Fibroblast of villous mesenchyme (primary cell): ENCODE measurements at places on chromosomes 4 and X. TPM values are rescaled to one million over a fixed set of nuclear protein-coding genes. Genes with fewer than 3 reads are reported as not detected.

F11 gene
- not detected in 2 replicates for total RNA-seq

DNA sequence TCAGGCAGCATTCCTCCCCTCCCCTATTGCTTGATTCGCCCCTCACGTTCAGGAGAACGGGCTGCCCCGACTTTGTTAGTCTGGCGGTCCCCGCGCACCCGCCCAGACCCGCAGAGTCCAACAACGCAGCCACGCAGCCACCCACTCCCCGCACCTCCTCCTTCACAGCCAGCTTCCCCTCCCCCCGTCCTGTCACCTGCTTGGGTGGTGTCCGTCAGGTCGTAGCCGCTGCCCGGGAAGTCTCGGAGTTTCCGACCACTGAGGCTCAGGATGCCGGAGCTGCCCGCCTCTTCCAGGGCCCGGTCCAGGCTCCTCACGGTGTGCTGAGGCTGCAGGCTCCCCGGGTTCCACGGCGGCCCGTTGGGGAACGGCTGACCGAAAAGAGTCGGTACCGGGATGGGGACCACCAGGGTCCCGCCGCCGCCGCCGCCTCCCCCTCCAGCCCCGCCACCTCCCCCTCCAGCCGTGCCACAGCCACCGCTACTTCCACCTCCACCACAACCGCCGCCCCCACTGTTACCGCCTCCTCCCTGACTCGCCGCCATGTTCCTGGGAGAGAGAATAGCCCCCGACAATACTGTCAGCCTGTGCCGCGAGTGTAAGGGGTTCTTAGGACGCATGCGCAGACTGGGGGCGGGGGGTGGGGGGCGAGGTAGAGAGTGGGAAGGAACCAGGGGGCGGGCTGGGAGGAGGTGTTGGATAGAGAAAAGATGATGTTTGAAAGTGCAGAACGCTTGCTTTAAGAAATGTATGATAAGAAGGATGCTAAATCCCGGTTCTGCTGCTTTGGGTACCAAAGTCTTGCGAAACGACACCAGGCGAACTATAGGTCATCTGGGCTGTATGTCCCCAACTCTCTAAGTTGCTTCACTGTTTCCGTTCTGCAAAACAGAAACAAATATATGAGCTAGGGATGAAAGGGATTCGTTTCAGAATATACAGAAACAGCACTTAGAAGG is at the start of gene LRCH2:
LRCH2 (minus strand) TSS at position 600 of the 959 bp plus-strand sequence; CDS start at position 545, 55 bp downstream.
- DNase-seq: peak; percentile 58

DNA sequence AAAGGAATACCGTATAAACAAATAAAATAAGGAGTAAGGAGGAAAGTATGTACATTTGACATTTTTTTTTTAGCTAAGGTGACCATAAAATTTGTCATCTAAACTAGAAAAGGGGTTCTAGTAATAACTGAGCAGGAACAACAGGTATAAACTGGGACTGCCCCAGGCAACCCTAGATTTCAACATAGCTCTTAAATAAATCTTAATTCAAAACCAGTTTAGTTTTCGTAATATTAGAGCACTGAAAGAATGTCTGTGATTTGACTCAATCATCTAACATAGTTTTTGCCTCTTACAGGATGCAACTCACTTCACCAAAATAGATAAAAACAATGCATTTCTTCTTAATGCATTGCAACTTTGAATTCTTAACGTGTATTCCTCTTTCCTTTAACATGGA is 257.7 kb downstream of the ADAMTS3 start:
- DNase-seq: no peak

- no peak for DNase-seq
These were observed 7.6 kb upstream of the VEGFD start for GRCh38 chrX:15391850-15392249.

DNA sequence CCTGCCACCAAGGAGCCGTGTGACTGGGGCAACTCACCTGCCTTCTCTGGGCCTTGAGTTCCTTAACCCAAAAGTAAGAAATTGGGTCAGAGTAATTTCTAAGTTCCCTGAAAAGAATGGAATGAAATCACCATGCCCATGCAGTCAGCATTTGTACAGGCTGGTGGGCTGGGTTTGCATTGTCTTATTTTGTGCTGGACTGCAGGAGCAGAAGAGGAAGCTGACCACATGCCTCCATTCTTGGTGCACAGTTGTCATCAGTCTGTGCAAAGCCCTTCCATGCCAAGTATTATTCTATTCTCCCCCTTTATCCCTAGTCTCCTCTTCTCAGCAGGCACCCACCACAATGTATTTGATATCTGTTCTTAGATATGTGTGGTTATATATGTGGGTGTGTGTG is 56.3 kb downstream of the FHDC1 start:
- no peak for DNase-seq

DNA sequence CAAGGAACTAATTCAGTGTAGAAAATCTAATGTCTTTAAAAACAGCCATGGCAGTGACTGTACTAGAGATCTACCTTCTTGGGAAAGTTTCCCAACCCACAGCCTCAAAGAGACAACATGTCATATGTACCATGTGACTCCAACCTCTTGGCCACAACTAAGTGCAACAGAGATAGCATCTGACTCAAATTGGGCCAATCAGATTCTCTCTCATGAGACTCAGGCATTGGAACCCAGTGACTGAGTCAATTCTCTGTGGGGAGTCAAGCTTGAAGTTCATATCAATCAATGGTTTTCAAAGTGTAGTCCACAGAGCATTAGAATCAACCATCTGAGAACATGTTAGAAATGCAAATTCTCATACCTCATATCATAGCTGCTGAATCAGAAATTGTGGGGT is 123.3 kb downstream of the MBNL3 start:
- no peak for DNase-seq

DNA sequence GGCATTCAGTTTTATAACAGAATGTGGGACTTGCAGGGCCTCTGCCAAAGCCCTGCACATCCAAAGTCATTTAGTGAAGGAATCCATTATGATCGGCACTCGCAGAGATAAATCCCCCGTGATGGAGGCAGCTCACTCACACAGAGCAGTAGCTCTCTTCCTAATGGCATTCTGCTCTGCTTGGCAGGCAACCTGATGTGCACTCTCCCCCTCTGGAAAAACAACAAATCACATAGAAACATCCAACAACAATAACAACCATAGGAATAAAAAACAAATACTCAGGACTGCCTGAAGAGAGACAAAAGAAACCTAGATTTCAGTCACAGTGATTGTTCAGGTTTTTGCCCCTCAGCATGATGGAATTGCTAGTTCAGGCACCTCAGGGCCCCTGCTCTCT is 59.7 kb downstream of the NAA11 start:
- no peak for DNase-seq

DNA sequence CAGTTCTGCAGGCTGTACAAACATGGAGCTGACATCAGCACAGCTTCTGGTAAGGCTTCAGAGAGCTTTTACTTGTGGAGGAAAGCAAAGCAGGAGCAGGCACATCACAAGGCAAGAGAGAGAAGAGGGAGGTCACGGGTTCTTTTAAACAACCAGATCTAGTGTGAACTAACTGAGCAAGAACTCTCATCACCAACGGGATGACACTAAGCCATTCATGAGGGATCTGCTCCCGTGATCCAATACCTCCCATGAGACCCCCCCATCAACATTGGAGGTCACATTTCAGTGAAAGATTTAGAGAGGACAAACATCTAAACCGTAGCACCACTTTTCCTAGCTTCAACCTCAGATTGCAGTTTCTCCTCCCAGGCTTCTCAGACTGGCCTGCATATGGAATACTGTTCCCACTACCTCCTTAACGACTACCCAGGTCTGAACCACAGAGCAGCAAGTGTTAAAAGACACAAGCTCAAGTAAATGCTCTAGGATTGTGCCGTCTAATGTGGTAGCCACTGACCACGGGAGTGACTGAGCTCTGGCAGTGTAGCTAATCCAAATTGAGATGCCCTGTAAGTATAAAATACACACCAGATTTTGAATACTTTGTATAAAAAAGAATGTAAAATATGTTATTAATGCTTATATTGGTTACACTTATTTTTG is 192.7 kb downstream of the PTTG2 start:
- no peak for DNase-seq

GRCh38 chrX:24198101-24198500 is 48.6 kb downstream of the ZFX start:
- no peak for DNase-seq

GRCh38 chrX:115579327-115579726 is 18.4 kb downstream of the PLS3 start:
- no peak for DNase-seq

GRCh38 chr4:73613130-73613529 is 7.1 kb downstream of the RASSF6 start:
- DNase-seq: no peak

TIGD4 gene
- total RNA-seq: under 0.01 TPM in 2 replicates

DNA sequence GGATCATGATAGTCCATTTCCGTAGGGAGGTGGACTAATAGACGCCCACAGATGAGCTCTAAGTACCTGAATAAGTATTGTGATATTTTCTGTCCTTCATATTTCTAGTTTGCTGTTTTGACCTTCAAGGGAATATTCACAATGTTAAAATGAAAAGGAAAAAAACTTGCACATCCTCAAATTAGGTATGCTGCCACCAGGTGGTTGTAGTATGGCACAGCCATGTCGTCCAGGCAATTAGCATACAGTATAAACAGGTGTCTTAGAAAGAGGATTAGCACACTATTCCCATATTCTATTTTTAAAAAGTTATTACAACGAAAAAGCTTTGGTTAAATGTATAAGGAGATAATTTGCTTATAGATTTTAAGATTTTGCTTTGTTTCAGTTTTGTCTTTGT is 802.0 kb downstream of the RPA4 start:
- DNase-seq: peak; percentile 46

DNA sequence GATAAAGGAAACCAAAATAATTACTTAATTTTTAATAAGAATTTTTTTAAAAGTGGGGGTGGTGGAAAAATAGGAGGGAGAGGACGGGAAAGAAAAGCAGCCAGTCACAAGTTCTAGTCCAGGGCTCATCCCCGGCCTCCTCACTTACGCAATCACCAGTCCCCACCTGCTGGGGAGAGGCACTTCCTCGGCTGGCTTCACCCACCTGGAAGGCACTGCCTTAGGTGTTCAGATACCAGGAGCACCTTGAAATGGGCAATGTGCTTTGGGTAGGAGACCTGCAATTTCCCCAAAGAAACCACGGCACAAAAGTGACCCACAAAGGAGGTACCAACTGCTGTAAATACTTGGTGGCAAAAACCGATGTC is 23.8 kb downstream of the AFAP1 start:
- no peak for DNase-seq

PFKFB1 gene
- under 0.01 TPM in 1 of 2 replicates, not detected in the other for total RNA-seq

TLR3 gene
- total RNA-seq: 0.43 and 0.97 TPM in 2 replicates

- DNase-seq: peak; percentile 77
These were observed 161.2 kb downstream of the EFNB1 start for GRCh38 chrX:68989865-68990606.

SHROOM2 gene
- total RNA-seq: 4.3 and 5.8 TPM in 2 replicates

SLC10A4 gene
- total RNA-seq: under 0.01 TPM in 1 of 2 replicates, not detected in the other

NPY5R gene
- 0.32 and 0.43 TPM in 2 replicates for total RNA-seq

PDCL2 gene
- total RNA-seq: not detected in 2 replicates

ARAP2 gene
- 4.8 and 11.2 TPM in 2 replicates for total RNA-seq

CT55 gene
- not detected in 2 replicates for total RNA-seq

DNA sequence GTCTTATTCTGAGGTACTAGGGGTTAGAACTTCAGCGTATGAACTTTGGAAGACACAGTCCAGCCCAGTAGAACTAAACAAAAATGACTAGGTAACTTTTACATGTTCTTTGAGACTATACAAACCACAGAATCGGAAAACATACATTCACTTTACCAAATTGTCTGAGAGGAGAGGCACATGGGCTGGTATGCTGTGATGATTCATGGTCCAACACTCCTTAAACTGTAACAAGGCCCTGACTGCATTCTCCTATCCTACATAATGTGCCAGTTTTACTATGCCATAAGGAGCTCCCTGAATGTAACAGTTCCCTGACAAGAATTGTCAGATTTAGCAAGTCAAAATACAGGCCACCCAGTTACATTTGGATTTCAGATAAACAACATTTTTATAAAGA is 640.0 kb downstream of the RAB28 start:
- DNase-seq: no peak

- no peak for DNase-seq
These were observed 141.0 kb downstream of the CORIN start for GRCh38 chr4:47696823-47697222.

DNA sequence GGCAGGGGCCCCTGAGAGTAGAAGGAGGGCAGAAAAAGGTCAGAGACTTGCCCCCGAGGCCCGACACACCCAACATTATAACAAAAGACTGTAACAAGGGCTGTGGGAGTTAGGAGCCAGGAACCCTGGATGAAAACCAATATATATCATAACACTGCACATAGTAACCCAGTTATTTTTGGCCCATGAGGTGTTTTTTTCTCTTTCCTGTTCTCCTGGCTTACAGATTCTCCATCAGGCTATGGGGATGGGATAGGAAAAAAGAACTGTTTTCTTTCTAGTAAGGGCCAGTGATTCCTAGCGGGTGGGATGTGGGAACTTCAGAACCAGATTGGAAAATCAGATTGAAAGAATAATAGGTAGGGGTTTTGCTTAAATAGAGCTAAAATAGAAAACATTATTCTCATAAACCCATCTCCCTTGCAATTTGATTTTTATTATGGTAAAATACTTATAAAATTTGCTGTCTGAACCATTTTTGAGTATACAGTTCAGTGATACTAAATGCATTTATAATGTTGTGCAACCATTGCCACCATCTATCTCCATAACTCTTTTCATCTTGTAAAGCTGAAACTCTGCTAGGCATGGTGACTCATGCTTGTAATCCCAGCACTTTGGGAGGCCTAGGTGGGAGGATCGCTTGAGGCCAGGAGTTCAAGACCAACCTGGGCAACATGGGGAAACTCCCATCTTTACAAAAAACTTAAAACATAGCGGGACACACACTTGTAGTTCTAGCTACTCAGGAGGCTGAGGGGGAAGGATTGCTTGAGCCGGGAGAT is 33.5 kb downstream of the SNX25 start:
- DNase-seq: peak; percentile 28

EDA gene
- under 0.01 TPM in 1 of 2 replicates, not detected in the other for total RNA-seq

DNA sequence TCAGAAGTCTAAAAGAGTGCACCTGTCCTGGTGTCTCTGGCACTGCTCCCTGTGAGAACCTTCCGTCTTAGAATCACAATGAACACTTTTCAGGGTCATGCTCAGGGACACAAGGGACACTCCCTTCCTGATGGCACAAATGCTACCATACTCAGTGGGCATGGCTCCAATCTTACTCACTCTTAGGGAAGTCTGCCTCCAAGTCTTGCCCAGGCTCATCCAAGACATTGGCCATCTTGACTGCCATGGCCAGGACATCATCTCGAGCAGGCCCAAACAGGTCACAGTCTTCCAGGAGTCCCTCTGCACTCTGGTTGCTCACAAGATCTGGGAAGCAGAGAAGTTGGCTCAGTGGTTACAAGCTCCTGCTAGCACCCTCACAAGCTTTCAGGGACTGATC is 8.8 kb downstream of the ZMYM3 start:
- DNase-seq: no peak

CLDN34 gene
- total RNA-seq: under 0.01 TPM in 1 of 2 replicates, not detected in the other

- DNase-seq: no peak
These were observed 340.8 kb downstream of the ADGRL3 start for GRCh38 chr4:61540944-61541343.

- no peak for DNase-seq
These were observed 529 bp upstream of the CITED1 start for GRCh38 chrX:72306085-72306801.

KLF8 gene
- 2.3 and 3.0 TPM in 2 replicates for total RNA-seq

ZXDB gene
- 7.7 and 10.4 TPM in 2 replicates for total RNA-seq
